WTC11 (cell line): ENCODE measurements at places on chromosomes 4 and X. TPM values are rescaled to one million over a fixed set of nuclear protein-coding genes. Genes with fewer than 3 reads are reported as not detected.

DNA sequence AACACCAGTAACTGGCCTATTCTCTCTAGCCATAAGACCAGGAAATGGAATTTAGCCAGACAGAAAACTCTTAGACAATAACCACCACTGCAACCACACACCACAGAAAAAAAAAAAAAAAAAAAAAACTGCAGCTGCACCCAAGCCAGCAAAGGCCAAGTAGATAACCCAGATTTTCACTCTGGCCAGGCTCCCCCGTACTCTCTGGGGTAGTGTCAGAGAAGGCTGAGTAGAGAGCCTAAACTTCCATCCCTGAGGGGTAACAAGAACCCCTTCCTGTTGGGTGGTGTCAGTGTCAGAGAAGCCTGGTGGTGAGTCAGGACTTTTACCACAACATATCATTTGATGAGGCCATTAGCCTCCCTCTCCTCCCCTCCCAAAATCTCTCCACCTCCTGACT lies 5.6 kb upstream of the DLG3 start:
- no peak for DNase-seq

DNA sequence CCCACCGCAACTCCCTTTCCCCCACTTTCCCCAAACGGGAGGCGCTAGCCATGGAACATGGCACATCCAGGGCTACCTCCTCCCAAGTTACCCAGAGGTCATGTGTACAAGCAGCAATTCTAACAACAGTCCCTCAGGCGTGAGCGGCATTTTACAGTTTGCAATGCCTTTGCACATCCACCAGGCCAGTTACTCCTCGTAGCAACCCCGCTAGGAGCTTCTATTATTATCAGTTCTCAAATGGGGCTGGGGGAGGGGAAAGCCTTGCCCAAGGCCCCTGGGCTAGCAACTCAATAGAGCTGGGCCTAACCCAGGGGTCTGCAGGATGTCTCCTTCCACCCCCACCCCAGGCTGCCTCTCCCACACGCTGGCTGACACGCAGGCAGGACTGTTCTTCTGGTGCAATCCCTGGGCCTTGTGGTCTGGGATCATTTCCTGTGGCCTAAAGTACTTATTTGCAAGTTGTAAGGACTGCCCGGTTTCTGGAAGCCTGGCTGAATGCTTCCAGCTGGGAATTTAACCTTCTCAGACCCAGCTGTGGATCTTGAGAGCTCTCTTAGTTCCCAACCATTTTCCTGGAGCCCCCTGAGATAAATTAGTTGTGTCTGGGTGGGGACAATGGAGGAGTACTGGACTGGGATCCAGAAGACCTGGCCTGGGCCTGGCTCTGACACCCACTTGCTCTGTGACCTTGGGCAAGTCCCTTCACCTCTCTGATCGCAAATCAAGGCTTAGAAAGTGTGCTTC lies 27.7 kb downstream of the PJA1 start:
- DNase-seq = peak; percentile 24

GRCh38 chr4:90960840-90961239 lies 833.6 kb downstream of the CCSER1 start:
- DNase-seq = no peak

- no peak for DNase-seq
These were observed 3.9 kb upstream of the ADRA2C start for GRCh38 chr4:3762264-3762663.

GRCh38 chr4:31272331-31273061 lies 552.3 kb downstream of the PCDH7 start:
- no peak for DNase-seq

DNA sequence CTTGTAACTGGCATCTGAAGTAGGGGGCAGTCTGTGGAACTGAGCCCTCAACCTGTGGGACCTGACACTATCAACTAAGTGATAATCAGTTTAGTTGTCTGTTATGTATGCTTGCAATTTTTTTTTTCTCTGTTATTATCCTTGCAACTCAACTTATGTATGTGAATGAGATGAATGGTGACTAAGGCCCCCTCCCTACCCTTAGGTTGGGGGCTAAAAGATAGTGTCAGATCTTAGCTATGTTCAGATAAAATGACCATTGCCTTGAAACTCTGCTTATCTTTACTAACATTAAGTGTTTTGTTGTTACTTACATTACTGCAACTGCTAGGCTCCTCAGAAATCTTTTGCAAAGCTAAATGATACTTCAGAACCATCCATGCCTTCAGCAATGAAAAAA lies 31.5 kb downstream of the TMEM184C start:
- no peak for DNase-seq

DNA sequence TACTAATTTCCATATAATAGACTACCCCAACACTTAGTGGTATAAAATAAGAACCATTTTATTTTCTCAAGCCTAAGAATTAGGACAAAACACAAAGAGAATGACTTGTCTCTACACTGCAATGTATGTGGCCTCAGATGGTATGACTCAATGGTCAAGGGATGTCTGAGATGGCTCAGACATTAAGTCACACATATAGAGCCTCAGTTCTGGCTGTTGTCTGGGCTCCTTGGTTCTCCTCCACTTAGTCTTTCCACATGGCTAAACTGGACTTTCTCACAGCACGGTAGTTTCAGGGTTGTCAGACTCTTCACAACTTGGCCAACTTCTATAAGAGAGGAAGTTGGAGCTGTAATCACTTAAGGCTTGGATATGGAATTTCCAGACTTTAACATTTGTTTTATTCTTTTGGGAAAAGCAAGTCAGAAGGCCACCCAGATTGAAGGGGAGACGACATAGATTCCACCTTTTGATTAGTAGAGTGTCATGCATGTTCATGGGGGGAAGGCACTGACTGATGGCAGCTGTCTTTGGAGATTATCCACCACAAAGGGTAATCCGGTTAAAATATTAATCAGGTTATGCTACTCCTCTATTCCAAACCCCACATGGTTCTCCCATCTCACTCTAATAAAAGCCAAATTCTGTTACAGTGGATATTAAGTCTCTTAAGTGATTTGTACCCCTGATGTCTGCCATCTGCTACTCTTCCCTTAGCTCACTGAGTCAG lies 9.4 kb downstream of the IL15 start:
- DNase-seq = no peak

DNA sequence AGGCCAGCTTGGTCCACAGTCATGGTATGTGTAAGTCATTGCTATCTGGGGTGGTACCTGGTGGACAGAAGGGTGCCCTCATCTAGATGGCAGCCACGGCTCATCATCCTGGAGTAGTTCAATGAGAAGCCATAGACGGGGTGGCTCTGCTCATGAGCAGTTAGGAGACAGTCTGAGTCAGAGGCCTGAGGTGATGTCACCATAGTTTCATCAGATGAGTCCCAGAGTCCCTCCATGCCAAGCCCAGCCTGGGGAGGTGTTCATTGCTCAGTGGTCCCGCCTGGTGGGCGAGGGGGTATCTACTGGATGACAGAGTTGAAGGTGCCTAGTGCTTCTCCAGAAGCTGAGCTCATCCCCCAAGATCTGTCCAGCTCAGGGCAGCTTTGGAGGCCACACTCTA lies 49.8 kb downstream of the DLG3 start:
- no peak for DNase-seq

- DNase-seq = no peak
These were observed 81.3 kb upstream of the FSTL5 start for GRCh38 chr4:162245051-162245450.

- DNase-seq = no peak
These were observed 200.8 kb downstream of the MGST2 start for GRCh38 chr4:139866276-139866962.

DNA sequence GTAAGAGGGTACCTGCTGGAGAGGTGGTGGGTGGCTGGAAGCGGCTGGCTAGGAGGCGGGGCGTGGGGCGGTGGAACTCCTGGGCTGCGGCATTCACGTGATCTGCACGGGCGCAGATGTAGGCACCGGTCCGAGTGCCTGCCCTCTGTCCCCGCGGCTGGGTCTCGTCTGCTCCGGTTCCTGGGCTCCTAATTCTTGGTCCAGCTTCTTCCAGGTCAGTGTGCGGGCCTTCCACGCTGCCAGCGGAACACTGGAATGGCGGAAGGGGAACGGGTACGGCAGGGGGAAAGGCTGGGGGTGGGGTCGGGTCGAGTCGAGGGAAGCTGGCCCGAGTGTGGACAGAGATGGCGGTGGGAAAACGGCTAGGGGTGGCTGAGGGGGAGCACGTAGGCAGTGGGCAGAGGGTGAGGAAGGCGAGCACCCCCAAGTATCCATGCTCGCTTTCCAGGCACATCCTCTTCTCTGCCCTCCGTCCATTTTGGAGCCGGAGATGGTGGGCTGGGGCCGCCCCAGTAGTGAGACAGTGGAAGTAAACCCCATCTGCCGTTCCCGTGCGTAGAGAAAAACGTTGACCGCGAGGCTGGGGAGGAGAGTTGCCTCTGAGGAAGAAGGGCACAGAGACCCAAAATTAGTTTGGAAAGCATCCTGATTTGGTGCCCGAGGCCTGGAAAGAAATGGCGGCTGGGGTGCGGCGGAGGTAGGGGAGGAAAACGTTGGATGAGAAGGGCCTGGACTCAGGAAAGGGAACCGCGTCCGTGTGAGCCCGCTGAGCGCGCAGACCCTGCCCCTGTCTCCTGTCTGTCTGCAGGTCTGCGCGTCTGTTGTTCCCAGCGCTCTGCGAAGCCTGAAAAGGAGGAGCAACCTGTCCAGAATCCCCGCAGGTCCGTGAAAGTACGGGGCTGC lies at the start of gene TCEAL4:
TCEAL4 (plus strand) TSS at position 105 of the 903 bp plus-strand sequence. CDS start 1,161 bp downstream, outside the sequence.
- peak; percentile 49 for DNase-seq

GRCh38 chrX:45986971-45987370 lies 558.2 kb downstream of the ZNF674 start:
- DNase-seq = no peak

- no peak for DNase-seq
These were observed 47.2 kb downstream of the NELFA start for GRCh38 chr4:1961563-1961962.

DNA sequence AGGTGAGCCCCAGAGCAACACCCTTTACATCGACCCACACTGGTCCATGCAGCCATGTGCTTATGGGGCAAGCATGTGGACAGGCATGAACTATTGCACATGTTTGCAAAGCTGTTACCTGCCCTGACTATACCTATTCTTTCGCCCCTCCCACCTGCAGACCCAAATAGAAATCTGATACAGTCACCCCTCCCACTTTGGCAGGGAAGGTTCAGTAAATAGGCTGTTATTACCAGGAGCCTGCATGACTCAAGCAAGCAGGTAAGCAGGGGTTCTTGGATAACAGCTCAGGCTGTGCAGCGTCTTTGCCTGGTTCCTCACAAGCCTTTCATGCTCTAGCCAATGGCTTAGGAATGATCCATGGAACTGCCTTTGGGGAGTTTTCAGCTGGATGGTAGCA lies 122.7 kb upstream of the DIPK2B start:
- no peak for DNase-seq

- DNase-seq = peak; percentile 46
These were observed 13.0 kb upstream of the TMEM156 start for GRCh38 chr4:39044956-39045826.

DNA sequence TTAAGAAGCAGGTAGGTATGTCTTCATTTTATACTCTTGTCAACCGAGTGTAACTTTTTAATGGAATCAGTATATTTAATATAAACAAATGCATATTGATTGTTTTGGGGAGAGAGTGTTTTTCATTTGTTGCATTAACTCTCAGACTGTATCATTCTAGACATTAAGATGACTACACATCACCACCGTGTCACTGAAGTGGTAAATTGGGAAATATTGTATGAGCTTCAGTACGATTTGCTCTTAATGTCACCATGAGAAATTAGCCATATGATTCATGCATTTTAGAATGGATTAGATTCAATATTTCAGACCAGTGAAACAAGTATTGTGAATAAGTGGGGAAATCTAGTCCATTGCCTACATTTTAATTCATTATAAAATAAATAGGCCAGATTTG lies 9.7 kb upstream of the MFAP3L start:
- DNase-seq = no peak

DNA sequence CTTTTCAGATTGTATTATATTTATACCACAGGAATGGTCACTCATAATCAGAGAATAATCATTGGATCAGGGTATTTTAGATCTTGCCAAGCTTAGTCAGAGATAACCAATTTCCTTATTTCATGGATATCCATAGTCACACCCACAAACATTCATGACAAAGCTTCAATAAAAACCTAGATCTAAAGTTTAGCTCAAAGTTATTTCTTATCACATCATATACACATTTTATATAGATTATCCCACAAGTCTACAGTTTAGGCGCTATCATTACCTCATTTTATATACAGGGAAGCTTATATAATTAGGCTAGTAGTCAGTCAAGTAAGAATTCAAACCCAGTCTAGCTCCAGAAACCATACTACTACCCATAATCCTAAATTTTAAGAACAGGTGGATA lies 82.3 kb downstream of the SLC10A7 start:
- DNase-seq = no peak

GRCh38 chr4:56102601-56103000 lies 153.9 kb downstream of the CEP135 start:
- DNase-seq = no peak

DNA sequence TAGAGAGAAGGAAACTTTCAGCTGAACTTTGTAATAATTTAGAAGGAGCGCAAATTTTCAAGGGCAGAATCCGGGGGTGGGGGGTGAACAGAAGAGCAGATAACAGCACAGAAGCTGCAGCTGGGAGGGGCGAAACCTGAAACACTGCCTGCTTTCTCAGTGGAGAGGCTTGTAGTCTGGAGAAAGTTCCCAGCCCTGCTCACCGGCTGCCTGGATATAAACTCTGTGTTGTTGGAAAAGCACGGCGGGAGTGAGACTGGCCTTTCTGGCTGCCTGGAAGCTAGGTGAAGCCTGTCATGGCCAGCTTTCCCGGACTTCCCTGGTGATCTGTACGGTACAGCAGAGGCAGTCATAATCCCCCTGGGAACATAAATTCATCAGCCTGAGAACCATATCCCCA lies 1352.1 kb upstream of the DIAPH2 start:
- no peak for DNase-seq

- no peak for DNase-seq
These were observed 253.4 kb downstream of the MAPK10 start for GRCh38 chr4:86106475-86106874.

- DNase-seq = no peak
These were observed 29.0 kb downstream of the LRBA start for GRCh38 chr4:150986085-150986484.

GRCh38 chrX:44974451-44974850 lies 101.5 kb downstream of the KDM6A start:
- no peak for DNase-seq

DNA sequence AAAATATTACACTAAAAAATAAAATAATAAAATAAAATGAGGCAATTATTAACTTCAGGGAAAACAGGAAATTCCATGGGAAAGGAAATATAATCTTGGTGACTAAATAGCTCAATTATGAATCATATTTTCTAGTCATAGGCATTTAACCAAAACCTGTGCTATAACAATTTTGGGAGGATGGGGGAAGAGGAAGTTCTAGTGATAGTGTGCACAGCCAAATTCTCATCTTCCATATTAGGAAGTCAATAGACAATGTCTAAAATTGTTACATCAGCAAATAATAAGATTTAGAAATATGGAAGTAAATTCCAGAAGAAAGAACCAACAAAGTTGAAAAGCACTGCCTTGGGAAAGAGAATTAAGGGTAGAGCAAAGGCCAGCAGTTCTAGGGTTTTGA lies 2.8 kb downstream of the AWAT2 start:
- no peak for DNase-seq

Gene TDO2
- total RNA-seq = 0.13 to 0.78 TPM (median 0.18 TPM) in 3 replicates

Gene ZMAT1
- total RNA-seq = 3.0 to 3.7 TPM (median 3.5 TPM) in 3 replicates

Gene RTL3
- total RNA-seq = not detected in 3 replicates

Gene GBA3
- total RNA-seq = 0.09 TPM in 2 of 3 replicates, not detected in the other

Gene CFAP47
- total RNA-seq = 0.07 TPM in 1 of 3 replicates, not detected in the others

Gene PRR32
- total RNA-seq = not detected in 3 replicates

Gene MAOB
- total RNA-seq = 0.74 to 1.5 TPM (median 1.3 TPM) in 3 replicates

Gene RNF128
- 0.99 to 1.1 TPM (median 1.0 TPM) in 3 replicates for total RNA-seq
